ENCODE measurements at places on chromosomes 2 and 18.

DNA sequence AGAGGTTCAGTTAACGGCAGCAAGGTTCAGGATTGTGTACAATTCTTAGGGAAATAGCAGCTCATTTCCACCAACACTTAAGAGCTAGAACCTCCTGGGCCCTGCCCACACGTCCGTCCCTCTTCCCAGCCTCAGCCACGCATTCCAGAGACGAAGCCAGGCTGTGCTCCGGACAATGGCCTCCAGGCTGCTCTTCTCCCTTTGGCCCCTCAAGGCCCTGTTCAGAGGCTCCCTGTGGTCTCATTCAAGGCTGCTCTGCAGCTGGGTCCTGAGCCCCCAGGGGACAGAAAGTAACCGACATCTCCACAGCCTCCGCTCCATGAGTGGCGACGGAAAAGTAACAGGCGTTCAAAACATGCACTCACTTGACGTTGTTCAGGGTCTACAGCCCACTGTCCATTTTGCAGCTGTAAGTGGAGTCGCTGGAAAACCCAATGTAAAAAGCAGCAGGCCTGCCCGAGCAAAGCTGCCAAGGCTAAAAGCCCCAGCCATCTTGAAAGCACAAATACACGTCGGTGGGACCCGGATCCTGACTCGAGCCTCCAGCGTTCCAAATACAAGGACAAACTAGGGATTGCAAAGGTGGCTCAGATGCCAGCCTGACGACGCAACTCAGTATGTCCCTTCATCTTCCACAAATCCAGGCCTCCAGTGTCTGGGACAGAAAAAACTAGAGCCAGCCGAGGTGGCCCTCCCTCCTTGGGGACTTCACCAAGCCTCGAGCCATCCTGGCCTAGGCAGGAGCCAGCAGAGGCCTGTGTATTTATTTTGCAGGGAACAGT is 76.9 kb downstream of the NDUFA10 start:
- no peak for DNase-seq

DNA sequence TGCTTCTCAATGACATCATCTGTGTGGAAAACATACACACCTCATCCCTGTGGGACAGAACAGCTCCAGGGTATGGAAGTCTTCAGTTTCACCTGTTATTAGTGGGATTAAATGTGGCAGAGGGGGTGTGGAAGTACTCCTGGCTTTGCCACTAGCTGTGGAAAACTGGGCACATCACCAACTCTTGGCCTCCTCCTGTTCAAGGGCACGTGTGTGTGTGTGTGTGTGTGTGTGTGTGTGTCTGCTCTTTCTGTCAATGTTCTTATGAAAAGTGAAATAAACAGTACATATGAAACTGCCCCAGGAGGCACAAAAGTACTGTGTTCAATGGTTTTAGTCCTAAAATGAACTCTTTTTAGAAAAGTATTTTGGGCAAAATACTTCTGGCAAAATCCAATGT is 65.9 kb downstream of the MTHFD2 start:
- DNase-seq: no peak

DNA sequence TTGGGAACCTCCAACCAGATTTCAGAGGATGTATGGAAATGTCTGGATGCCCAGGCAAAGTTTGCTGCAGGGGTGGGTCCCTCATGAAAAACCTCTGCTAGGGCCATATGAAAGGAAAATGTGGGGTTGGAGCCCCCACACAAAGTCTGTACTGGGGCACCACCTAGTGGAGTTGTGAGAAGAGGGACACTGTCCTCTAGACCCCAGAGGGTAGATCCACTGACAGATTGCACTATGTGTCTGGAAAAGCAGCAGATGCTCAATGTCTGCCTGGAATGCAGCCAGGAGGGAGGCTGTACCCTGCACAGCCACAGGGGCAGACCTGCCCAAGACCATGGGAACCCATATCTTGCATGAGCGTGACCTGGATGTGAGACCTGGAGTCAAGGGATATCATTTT is 573.7 kb upstream of the NXPH2 start:
- DNase-seq: peak; percentile 88

DNA sequence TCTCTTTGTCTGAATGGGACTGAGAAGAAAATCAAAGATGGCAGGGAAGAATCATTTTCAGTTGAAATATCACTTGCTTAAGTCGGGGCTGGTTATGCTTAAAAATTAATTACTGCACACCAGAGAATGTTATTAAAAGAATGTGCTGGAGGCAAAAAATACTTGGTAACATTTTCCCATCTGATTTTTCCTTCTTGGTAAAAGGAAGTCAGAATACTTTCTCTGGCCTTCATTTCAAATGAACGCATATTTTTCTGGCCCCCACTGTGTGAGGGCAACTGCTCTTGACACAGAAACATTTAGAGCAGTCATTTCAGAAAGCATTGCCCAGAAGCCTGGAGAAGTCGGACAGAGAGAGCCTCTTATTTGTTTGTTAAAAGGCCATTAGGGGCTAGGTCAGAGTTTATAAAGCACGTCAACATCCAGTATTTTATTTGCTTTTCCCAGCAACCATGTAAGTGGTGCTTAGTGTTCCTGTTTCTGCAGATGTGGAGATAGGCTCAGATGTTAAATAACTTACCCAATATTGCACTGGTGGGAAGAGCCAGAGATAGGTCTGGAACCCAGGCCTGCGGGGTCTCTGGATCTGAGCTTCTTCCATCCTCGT is 32.9 kb upstream of the LYPD6B start:
- DNase-seq: no peak

DNA sequence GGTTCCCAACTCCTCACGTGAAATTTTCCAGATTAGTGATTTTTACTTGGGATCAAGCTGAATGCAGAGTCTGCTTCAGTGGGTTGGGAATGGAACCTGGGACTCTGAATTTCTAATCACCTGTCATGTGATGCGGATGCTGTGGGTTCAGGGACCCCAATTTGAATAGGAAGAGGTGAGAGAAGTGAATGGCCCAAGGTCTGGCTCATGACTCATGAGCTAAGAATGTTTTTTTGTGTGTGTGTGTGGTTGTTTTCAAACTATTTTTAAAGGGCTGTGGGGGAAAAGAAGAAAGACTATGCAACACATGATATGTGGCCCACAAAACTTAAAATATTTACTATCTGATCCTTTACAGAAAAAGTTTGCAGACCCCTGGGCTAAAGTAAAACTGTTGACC is 108.5 kb upstream of the CYRIA start:
- DNase-seq: no peak

- DNase-seq: peak; percentile 53
Observed at GRCh38 chr2:216693414-216694080, 1.8 kb downstream of the IGFBP5 start.

- no peak for DNase-seq
Observed at GRCh38 chr2:169038338-169038757, 7.2 kb upstream of the ABCB11 start.

DNA sequence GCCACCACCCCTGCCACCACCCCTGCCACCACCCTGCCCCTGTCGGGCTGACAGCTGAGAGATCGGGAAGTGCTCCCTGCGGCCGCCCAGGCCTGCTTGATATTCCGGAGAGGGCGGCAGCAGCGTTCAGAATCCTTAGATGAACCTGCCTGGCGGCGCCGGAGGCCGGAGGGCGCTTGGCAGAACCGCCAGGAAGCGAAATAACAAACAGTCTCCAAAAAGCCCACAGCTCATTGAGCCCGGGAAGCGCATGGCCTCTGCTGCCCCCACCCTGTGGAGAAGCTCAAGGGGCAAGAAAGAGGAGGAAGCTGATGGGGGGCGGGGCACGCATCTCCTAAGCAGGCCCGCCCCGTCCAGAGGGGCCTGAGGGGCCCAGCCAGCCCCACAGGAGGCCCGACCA is 92.2 kb upstream of the MBOAT2 start:
- no peak for DNase-seq

GRCh38 chr2:206418968-206419367 is 24.4 kb upstream of the ADAM23 start:
- DNase-seq: no peak
